ENCODE measurements at places on chromosomes 3 and 15.

DNA sequence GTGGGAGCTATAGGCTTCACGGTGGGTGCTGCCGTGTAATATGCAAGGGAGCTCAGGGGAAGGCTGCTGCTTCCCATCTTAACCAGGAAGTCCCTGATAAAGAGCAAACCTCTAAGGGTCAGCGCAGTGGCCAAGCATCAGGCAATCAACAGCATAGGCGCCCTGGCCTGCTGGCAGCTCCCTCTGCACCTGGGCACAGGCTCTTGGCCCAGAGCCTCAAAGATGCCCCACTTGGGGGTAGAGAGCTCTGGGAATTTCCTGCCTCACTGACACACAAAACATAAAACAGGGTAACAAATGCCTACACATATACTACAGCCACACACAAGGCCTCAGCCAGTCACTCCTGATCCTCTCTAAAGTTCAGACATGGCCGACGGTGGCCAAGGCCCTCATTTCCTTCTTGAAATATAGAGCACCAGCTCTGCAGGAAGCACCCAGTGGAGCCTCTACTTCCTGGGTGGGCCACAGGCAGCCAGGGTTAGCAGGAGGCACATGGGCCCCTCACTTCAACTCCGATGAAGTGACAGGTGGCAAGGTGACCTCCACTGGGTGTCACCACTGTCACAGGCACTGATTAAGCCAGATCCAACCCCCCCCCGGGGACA lies 20.5 kb downstream of the SLC41A3 start:
- DNase-seq: no peak

GRCh38 chr3:8776406-8776805 lies 7.0 kb upstream of the OXTR start:
- no peak for DNase-seq

DNA sequence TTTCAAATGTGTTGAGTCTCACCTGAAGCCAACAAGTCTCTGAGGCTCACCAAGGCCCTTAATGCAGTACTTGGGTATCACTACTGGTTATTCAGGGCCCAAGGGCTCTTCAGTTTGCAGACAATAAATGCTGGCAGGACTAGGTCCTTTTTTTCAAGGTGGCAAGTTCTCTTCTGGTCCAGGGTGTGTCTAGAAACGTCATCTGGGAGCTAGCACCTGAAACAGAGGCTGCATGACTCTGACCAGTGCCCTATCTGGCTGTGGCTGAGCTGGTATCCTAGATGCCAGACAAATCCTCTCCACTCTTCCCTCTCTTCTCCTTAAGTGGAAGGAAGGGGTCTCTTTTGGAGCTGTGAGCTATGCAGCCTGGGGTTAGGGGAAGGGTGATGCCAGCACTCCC lies 276.8 kb downstream of the PYDC2 start:
- no peak for DNase-seq

DNA sequence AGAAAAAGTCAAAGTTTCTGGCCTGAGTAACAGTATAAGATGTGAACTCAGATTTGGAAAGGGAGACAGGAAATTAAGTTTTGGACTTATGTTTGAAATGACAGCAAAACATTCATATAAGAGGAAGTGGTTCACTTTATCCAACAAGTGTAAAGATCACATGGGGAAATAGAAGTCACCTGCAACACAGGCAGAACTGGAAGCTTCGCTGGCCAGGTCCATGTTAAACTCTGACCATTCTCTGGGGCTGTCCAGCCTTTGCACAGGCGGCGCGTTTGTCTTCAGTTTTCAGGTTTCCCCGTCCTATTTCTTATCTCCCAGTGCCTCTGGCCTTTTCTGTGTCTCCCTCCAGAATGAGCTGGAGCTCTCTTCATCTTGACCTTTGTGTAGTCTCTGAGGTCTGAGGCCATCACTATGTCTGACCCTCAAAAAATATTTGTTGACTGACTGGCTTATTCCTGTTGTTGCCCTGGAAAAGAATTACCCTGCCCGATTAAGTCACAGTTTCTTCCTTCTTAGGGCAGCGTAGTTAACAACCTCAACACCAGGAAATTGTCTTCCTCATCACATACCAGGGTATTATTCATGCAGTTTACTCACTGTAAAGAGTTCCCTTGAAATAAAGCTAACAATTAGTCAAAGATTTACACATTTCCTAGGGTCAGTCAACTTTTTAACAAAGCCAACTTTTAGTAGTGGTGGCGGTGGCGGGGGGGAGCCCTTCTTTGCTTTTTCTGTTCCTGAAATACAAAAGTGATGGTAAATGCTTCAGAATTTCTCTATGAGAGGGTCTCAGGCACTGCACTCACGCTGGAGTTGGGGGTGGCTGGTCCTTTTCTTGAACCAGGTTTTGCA lies 959 bp upstream of the RASA2 start:
- DNase-seq: no peak

DNA sequence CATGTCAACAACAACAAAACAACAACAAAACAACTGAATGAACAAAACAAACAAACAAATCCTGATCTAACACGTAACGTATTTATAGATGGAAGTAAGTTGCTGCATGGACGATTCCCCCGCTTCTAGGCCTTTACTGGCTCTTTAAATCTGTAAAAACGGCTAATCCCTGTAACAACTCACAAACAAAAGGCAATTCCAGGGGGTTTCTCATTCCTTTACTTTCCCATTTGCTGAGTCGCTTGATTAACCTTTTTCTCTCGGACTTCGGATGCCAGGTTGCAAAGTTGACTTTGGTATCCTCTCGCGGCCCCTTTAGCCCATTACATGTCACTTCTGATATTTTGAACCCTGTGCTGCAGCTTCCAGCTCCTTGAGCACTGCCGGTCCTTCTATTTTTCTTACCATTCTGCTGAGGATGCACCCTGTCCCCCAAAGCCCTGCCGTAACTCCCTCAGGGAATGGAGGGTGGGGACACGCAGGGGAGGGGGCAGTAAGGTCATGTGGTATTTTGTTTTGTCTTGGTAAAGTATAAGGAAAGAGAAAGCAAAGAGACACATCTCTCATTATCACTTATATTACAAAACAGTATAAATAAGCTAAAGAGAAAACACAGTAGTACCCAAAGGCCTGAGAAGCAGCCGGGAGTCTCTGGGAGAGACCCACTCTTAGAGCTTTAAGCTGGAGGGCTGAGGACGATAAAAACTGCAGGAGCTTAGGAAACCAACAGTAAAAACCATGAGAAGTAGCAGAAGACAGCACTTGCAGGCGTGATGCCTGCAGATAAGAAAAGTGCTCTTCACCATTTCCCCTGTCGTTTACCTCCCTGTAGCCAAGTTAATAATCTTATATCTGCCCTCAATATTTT lies 457.8 kb upstream of the ZNF717 start:
- no peak for DNase-seq

DNA sequence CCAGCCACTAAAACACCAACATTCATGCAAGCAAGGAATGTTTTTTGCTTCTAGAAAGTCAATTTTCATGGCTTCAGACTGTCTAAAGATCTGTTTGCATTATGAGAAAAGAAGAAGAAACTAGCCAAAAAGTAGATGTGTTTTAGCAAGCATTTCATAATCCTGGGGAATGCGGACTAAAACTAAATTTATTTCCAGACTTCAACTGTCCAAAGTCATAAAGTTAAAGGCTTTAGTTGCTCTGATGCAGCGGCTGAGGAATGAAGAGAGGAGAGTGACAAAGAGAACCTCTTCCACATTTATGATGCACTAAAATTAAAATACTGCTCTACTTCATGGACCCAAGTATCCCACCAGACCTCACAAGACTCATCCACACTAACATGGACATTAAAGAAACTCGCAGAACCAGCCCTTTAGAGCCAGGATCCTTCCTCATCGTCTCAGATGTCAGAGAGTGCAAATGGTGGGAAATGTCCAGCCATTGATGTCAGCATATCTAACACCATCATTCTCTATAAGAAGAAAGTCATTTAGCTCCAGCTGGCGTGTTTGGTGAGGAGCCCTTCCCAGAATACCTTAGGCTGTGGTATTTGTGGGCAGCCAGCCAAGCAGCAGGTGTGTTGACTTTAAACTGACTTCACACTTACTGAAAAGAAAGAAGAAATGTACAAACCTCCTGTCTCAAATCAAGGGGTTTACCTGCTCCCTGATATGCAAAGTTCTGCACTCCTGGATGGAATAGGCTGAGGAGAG lies 17.4 kb downstream of the FYCO1 start:
- no peak for DNase-seq

DNA sequence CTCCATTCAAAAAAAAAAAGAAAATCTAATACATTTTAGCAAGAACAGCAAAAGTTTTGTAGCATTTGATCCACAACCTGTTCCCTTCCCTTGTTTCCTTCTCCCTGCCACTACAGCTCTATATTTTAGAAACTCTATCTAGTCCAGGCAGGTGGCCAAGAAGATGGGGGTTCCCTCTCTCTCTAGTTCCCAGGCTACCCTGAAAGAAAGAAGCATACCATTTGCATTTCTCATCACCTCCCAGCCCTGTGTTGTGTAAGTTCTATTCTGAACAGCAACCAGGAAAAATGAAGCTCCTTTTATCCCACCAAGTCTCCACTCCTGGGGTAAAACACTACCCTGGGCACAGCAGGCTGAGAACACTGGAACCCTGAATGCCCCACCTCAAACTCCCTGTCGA lies 100.0 kb downstream of the PCCB start:
- no peak for DNase-seq

- no peak for DNase-seq
Observed at GRCh38 chr3:115227461-115227860, 80.4 kb upstream of the ZBTB20 start.

GRCh38 chr3:162143180-162143579 lies 646.6 kb downstream of the OTOL1 start:
- DNase-seq: no peak

DNA sequence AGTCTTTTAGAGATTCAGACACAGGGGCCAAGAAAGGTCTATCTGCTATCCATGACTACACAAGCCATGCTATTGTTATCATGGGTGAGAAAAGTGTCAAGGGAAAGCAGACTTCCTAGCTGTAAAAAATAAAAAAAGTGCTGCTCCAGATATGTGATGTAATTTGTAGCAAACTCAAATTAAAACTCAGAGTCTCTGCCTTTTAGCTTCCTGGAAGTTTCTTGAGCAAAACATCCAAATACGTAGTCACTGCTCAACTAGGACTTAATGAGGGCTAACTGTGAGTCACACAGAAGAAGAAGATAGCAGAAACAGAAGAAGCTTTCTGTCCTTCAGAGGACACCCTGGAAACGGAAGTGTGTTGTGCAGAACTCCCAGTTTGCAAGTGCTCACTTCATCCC lies 393.4 kb upstream of the NR2F2 start:
- no peak for DNase-seq

DNA sequence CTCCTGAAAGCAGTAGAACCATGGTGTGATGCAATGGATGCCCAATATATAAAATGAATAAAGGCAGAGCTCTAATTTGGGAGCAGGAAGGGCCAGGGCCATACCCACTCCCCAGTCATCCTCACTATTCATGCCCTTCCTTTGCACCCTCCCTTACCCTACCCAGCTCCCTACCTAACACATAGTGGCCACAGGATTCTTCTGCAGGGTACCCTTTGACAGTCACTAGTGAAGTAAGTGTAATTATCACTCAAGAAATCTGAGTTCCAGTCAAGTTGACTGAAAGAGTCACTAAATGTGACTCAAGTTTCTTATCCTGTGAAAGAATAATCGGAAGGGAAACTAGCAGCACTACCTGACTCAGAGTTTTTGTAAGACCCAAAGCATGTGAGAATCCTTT lies 69.2 kb downstream of the RASA2 start:
- DNase-seq: no peak

GRCh38 chr3:124786511-124787241 lies 56.4 kb downstream of the UMPS start:
- DNase-seq: no peak

DNA sequence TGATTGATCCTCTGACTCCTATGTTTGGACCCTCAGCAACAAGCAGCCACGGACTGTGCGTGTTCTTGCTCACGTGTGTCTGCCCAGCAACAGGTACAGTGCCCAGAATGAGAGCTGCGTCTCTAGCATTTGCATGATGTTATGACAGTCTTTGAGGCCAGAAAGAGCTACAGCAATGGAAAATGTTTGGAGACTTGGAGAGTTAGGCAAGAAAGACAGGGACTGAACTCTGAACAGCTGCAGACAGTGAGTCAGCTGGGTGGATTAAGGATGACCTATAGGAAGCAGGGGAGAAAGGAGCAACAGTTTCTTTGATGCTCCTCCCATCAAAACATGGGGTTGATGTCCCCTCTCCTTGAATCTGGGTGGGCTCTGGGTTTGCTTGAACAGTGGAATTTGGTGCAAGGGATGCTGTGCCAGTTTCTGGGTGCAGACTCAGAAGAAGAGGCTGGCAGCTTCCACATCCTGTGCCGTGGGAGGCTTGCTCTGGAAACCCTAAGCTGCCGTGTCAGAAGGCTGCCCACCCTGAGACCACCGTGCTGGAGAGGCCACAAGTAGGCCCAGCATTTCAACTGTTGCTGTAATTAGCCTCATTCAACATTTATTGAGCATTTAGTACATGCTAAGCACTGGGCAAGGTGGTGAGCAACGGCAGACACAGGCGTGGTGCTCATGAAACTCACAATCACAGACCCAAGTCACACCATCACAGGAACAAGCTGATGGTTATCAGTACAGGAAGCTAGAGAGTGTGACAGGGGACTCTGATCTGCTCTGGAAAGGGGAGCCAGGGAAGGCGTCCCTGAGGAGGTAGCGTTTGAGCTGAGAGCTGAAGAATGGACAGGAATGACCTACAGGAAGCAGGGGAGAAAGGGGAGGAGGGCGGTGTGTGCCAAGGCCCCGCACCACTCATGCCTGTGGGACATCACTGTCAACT lies 21.7 kb downstream of the CCR9 start:
- no peak for DNase-seq

GRCh38 chr3:111936967-111937366 lies 41.9 kb upstream of the ABHD10 start:
- no peak for DNase-seq

- no peak for DNase-seq
Observed at GRCh38 chr15:37715101-37715500, 219.3 kb upstream of the TMCO5A start.

GRCh38 chr3:169512991-169513390 lies 150.5 kb downstream of the MECOM start:
- no peak for DNase-seq

DNA sequence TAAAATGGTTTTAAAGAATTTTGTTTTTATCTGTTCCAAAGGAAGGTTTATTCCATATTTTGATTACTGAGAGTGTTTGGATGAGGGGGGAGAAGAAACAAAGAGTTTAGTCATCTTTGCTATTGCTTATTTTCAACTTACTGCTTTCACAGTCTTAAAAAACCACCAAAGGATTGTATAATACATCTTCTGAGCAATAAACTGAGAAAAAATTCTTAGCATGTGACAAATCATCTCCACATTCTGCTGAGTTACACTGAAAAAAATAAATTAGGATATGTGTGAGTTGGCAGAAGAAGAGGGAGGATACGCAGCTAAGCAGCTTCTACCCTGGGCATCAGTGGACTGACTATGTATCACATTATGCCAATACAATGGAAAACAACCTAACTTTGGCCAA lies 23.2 kb upstream of the ACTC1 start:
- no peak for DNase-seq

DNA sequence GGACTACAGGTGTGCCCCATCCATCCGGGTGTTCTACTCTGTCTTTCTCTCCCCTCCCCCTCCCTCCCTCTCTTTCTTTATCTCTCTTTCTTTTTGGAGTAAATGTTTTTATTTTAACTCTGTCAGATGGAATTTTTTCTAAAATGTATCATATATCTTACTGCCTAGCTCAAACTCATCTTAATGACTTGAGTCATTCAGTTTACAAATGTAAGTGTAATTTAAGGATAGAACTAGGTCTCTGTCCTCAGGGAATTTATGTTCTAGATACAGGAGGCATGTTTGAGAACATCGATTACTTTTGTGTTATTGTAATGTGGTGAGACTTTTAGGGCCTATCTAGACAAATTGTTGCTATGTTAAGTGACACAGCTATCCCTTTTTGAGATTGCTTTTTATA lies 3.5 kb downstream of the TBC1D23 start:
- DNase-seq: no peak

GRCh38 chr3:194503081-194503531 lies 16.3 kb upstream of the ATP13A3 start:
- DNase-seq: no peak

All from stimulated activated CD4-positive, alpha-beta T cell treated with anti-CD3 and anti-CD28 coated beads, Interleukin-1b, Interleukin-23, amount 100 ng/mL, for 1 hour (primary cell).